ENCODE measurements at places on chromosomes 2 and 18.
A peak's percentile ranks its signal among the peaks of the same experiment; 100 is the strongest.

DNA sequence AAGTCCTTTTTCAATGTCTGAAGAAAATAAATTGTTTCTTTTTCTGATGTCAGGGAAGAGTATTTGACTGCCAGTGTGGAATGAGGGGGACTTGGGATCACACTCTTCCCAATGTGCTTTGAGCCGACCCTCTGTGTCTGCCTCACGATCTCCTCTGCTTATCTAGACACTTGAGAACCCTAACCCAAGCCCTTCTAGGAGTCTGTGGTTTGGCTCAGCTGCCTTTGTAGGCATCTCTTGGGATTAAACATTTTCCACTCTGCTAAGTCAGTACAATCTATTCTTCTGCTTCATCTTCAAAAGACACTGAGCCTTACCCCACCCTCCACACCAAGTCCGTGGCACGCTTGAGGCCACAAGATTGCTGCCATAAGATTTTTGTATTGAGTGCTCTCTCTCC lies 19.4 kb downstream of the FAM110C start:
- DNase-seq = no peak

DNA sequence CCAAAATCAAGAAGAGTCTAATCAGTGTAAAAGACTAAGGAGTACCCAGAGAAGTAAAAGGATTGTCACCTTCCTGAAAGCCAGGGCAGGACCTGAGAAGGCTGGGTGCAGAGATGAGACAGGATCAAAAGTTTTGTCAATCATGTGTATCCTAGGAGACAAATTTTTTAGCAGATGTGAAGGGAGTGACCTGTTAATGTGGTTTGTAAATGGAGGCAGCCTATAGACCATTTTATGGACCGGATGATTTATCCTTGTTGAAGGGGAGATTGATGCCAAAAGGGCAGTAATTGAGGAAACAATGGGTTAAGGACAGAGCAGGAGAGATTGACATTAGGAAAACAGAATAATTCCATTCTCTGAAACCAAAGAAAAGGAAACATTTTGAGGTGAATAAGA lies 813 bp downstream of the NDC80 start:
- DNase-seq = no peak

GRCh38 chr2:229993236-229993635 lies 70.9 kb downstream of the FBXO36 start:
- no peak for DNase-seq

- no peak for DNase-seq
Observed at GRCh38 chr2:42659609-42660008, 91.2 kb downstream of the MTA3 start.

- DNase-seq = no peak
Observed at GRCh38 chr2:156405586-156405985, 30.6 kb upstream of the GPD2 start.

GRCh38 chr2:10654069-10654468 lies 35.7 kb downstream of the NOL10 start:
- peak; percentile 31 for DNase-seq

DNA sequence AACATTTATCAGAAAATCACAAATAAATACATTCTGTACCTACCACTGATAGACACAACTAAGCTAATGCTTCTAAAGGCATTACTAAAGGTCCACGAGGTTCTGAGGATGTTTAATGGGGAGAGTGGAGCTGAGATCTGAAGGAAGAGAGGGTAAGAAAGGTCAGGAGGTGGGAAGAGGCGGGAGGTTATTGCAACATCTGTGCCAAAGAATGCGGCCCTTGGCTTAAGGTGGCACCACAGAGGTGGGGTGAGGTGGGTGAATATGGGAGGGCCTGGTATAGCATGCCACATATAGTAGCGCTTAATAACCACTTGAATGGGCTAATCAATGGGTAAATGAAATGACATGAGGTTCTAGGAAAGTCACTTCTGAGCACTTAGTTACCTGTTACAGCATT lies 217.8 kb upstream of the ATP5MC3 start:
- no peak for DNase-seq

- no peak for DNase-seq
Observed at GRCh38 chr18:11671156-11671555, 17.9 kb upstream of the GNAL start.

DNA sequence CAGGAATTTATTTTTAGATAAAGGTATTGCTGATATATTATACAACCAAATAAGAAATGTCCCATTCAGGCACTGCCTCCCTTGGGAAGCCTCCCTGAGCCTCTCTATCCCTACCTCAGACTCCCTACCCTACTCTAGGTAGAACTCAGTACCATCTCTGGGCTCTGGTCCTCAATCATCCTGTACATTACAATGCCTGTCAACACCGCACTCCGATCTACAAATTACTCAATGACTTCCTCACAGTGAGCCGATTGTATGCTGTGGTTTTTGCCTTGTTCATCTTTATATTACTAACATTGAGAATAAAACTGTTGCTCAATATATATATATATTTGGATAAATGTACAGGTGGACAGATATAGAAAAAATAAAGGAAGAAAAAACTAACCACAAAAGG lies 207.5 kb downstream of the STK39 start:
- DNase-seq = no peak

- DNase-seq = peak; percentile 6
Observed at GRCh38 chr2:203673933-203674332, 32.5 kb upstream of the CD28 start.

DNA sequence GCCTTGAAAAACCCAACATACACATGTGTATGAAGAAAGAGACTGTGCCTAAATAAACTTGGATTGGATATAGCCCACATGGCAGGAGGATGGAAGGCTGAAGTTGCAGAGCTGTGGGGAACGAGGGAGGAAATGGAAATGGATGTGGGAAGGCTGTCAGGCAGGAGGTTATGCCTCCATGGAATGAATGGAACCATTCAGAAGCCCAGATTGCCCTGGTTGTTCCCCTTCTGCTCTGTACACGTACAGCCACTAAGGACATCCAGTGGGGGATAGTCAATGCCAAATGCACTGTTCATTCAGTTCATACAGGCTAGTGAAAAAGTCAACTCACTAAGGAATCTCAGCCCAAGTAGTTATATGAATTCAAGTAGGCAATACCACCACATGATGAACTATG lies 463.7 kb downstream of the TNS1 start:
- DNase-seq = no peak

DNA sequence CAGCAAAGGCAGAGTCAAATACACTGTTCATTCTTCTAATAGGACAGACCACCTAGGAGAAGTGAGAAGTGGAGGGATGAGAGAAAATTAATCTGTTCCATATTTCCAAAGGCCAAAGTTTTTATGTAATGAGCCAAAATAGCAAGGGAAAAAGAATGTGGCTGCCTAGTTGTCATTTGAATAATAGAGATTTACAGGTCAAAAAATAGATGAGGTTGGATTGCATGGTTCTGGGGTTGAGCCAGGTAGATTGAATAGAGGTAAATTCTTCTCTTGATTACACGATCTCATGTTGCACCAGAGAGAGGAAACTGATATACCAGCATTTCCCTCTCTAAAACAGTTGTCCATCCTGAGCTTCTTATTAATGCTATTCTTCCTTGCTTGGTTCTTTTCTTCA lies 325.8 kb downstream of the CCDC178 start:
- DNase-seq = no peak
